Activated CD4-positive, alpha-beta T cell treated with anti-CD3 and anti-CD28 coated beads, Interleukin-2, Interleukin-4, amounts not matched to agents 100 ng/mL and 50 ng/mL, durations not matched to agents 16 hours and 8 hours (primary cell): ENCODE measurements at places on chromosomes 1 and 21.

- DNase-seq: no peak
Measured at GRCh38 chr1:903305-903704, 20.4 kb upstream of the SAMD11 start.

GRCh38 chr1:107842241-107842640 is 122.7 kb downstream of the VAV3 start:
- DNase-seq: no peak

- DNase-seq: no peak
Measured at GRCh38 chr1:33319186-33319948, 1.5 kb downstream of the A3GALT2 start.

DNA sequence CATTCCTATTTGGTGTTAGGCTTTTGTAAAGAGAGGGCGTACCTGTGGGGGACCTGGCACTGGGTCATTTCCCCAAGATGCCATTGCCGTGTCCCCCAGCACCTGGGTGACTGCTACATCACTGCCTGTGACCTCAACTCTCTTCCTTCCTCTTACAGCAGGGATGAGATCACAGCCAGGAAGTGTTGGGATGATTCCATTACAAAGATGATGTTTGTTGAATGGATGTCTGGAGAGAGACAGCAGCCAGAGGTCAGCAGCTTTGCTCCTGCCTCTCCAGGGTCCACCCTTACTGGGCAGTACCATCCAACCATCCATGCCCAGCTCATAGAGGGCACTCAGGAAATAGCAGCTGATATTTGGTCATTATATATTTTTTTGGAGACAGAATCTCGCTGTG is 35.1 kb downstream of the TMEM51 start:
- DNase-seq: no peak

DNA sequence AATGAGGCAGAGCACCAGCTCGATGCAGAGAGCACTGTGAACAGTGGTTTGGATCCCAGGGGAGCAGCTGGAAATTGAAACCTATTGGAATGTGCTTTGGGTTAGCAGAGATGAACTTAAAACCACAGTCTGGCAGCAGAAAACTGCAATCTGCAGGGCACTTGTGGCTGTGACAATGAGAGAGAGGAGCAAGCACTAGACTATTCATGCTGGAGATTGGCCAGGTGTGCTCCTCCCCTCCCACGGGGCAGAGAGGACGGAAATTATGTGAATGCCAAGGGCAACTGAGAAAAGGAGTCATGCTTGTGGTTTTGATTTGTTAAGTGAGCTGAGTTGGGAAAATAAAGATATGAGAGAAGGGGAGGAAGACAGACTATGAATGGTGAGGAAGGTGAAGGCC is 38.1 kb downstream of the HSD3B2 start:
- DNase-seq: no peak
